Stimulated activated CD4-positive, alpha-beta T cell treated with anti-CD3 and anti-CD28 coated beads, Interleukin-1b, Interleukin-23, amount 100 ng/mL, for 1 hour (primary cell): ENCODE measurements at places on chromosomes 1 and 21.

DNA sequence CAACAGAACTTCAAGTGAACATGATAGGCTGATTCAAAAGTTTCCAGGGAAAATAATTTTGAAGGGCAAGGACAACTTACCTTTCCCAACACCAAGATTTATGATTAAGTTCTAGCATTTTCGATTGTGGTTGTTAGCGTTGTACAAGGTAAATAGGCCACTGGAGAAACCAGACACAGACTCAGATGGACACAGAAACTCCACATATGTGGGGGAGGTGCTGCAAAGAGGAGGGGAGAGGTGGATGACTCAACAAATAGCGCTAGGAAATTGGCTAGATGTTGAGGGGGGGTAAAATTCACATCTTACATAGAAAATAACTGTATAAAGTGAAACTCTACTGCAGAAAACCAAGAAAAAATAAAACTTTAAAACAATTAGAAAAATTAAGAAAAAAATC lies 564.4 kb downstream of the MATN1 start:
- no peak for DNase-seq

DNA sequence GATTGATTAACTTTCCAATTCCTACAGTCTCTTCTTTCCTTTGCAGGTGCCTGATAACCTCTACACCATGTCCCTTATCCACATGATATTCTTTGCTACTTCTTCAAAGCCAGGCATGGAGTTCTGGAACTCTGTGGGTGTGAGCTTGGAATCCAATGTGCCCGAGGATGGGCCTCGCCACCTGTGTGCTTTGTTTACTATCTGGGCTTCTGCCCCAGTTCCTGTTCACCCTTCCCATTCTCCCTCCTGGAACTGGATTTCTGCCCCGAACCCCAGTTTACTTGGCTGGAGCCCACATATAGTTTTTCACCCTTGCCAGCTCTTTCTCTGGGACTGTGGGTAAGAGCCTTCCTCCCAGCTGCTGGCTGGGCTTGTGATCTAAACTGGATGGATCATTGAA lies 75.2 kb upstream of the AK4 start:
- DNase-seq: no peak

GRCh38 chr1:53220171-53220961 lies at the start of gene CZIB:
Gene CZIB (minus strand): TSS chr1:53220634. CDS start chr1:53220575, 59 bp downstream.
- DNase-seq: peak; percentile 90

GRCh38 chr21:37682966-37683365 lies 233.3 kb downstream of the KCNJ6 start:
- DNase-seq: no peak

DNA sequence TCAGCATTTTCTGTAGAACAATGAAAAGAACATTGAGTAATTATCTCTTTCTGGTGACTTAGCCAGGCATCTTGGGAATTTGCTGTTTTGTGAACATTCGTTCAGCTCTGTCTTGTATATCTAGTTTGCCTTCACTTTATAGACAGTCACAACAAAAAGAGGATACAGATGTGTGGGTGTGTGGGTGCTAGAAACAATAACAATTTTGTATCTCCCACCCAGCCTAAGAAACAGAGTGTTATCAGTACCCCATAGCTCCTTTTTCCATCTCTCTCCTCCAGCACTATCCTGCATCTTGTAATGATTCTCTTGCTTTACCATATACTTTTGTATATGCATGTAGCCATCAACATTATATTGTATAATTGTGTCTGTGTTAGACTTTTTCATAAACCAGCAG lies 33.0 kb downstream of the AK4 start:
- no peak for DNase-seq

GRCh38 chr1:29157269-29157601 lies 24.5 kb downstream of the SRSF4 start:
- no peak for DNase-seq

DNA sequence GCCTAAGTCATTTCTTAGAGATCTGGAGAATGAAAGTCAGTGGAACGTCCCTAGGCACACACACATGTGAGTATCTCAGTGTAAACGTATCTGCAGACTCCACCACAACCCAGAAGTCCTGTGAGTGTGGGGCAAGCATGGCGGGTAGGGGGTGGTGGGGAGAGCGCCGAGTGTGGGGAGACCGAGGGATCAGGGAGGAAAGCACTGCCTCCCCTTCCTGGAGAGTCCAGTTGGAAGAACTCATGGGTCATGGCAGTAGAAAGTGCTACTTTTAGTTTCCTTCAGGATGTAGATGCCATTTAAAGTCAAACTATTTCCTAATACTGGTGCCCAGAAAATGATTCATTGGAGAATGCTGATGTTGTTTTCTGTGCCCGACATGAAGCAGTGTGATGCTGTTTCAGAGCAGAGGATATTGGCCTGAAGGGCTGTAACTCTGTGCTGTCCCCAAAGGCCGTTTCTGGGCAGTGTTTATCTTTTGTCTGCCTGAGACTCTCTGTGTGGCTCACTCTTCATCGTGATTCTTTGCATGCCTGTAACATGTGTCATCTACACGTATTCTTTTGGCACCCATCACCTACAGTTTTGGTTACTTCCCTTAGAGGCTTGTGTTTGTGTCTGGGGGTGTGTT lies 45.7 kb upstream of the TSPAN2 start:
- DNase-seq: no peak

DNA sequence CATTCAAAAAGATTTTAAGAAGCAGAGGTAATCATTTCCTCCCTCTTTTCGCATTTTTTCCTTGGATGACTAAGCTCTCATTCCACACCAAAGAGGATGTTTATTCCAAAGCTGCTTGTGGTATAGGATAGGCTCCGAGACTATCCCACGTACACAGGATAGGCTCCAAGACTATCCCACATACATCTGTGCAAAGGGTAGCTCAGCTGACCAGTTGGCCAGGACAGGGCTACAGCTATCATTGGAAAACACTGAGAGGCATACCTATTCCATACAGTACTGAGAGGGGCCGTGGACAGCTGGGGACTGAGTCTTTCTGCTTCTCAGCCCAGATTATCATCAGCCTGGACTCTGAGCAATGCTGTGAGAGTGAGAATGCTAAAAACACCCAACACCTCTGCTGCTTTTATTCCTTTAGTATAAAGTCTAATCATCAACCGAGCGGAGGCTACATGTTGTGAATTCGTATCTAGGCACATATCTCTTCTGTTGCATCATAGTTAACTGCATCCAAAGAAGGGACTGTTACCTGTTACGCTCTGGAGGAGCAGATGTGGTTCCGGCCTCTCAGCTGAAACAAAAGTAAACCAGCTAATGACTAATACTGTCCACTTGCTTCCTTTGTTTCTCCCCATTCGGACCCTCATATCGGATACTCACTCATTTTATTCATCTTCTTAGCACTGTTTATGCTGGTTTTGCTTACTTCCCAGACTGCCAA lies 141.0 kb downstream of the TNFSF18 start:
- no peak for DNase-seq

- no peak for DNase-seq
Measured at GRCh38 chr1:205430696-205431305, 8.9 kb upstream of the LEMD1 start.

DNA sequence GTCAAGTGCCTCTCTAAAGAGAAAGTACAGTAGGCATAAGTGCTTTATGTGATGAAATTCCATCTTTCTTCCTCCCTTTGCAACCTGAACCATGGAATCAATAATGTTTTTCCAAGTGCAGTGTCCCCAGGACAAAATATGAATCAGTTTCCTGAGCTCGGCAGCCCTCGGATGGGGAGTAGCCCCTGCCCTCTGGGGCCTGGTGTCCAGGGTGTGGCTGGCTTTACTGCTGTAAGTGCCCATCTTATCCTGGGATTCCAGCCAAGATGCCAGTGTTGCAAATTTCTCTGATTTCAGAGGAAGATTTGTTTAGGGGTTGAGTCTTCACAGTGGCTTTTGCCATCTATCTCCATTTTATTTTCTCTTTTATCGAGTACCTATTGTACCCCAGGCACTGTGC lies 40.5 kb upstream of the SRP9 start:
- DNase-seq: no peak

DNA sequence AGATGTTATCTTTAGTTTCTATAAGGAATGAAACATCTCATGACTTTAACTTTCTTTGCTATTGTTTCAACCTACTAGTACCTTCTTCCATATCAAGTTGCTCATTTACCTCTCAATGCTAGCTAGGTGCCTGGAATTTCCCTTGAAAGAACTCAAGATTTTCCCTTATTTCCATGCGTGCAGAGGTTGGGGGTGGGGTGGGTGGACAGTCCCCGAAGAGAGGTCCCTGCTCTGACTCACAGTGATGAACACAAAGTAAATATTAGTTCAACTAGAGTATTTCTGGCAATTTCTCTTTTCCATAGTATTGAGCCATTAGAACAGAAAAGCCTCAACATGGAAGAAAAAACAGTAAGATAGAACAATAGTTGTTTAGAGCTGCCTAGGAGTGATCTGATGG lies 239.0 kb upstream of the ZP4 start:
- no peak for DNase-seq

GRCh38 chr1:37474046-37474696 lies at the start of gene ZC3H12A:
Gene ZC3H12A (plus strand): TSS chr1:37474580. CDS start chr1:37475497, 917 bp downstream.
- peak; percentile 94 for DNase-seq

GRCh38 chr1:184072376-184072775 lies 20.8 kb downstream of the TSEN15 start:
- DNase-seq: no peak

GRCh38 chr1:110243146-110243545 lies 33.0 kb downstream of the KCNC4 start:
- no peak for DNase-seq

GRCh38 chr1:155976913-155977689 lies 1.2 kb downstream of the ARHGEF2 start:
- no peak for DNase-seq

GRCh38 chr1:154453161-154453560 lies 48.0 kb downstream of the IL6R start:
- DNase-seq: no peak

GRCh38 chr1:241323514-241324195 lies 33.4 kb downstream of the RGS7 start:
- no peak for DNase-seq

DNA sequence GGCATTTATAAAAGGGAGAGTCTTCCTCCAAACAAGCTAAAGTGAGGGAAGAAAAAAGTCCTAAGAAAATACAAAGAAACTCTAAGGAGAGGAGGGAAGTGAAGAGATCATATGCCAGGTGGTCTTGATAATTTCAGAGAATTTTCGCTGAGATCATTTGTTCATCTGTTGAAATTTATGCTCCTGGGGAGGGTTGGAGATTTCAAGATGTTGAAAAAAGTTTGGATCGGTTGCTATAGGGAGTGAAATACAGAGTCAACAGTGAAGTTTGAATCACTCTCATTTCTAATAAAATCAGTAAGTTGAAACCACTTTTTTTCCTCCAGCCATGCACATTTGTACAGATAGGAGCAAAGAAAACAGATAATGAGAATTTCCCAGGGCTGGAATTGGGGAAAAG lies 299.1 kb upstream of the ADAMTS5 start:
- DNase-seq: no peak

GRCh38 chr1:111234258-111234657 lies 6.7 kb downstream of the CHI3L2 start:
- no peak for DNase-seq

DNA sequence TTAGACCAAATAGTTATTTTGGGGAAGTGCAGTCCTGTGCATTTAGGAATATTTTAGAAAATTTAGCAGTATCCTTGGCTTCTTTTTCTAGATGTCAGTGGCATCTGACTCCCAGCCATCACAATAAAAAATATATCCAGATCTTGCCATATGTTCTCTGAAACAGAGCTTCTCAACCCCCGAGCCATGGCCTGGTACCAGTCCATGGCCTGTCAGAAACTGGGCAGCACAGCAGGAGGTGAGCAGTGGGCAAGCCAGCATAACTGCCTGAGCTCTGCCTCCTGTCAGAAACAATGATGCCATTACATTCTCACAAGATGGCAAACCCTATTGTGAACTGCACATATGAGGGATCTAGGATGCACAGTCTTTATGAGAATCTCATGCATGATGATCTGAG lies 480.0 kb downstream of the LRRIQ3 start:
- DNase-seq: no peak

DNA sequence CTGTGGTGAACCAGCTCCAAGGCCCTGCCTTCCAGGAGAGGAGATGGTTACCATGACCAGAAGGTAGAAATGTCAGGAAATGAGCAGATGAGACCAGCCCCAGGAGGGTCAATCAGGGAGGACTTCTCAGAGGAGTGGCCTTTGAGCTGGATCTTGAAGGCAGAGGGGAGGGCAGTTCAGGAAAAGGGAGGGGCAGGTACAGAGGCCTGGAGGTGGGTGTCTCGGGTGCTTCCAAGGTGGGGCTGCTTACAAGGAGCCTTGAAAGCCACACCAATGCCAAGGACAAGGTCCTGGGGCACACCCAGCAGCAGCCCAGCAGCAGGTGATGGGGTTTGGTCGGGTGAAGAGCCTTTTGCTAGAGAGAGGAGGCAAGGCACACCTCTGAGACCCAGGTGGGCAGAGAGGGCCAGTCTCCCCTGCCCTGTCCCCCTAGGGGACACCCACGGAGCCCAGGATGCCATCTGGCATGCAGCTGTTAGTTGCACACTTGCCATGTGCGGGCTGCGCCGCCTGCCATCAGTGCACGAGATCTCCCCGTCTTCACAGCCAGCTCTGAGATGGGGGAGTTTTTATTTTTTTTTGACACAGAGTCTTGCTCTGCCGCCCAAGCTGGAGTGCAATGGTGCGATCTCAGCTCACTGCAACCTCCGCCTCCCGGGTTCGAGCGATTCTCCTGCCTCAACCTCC lies 18.5 kb downstream of the SLC66A1 start:
- no peak for DNase-seq

- no peak for DNase-seq
Measured at GRCh38 chr1:3261007-3261968, 192.3 kb downstream of the PRDM16 start.

- no peak for DNase-seq
Measured at GRCh38 chr1:105027838-105028471, 1278.3 kb downstream of the AMY1C start.

DNA sequence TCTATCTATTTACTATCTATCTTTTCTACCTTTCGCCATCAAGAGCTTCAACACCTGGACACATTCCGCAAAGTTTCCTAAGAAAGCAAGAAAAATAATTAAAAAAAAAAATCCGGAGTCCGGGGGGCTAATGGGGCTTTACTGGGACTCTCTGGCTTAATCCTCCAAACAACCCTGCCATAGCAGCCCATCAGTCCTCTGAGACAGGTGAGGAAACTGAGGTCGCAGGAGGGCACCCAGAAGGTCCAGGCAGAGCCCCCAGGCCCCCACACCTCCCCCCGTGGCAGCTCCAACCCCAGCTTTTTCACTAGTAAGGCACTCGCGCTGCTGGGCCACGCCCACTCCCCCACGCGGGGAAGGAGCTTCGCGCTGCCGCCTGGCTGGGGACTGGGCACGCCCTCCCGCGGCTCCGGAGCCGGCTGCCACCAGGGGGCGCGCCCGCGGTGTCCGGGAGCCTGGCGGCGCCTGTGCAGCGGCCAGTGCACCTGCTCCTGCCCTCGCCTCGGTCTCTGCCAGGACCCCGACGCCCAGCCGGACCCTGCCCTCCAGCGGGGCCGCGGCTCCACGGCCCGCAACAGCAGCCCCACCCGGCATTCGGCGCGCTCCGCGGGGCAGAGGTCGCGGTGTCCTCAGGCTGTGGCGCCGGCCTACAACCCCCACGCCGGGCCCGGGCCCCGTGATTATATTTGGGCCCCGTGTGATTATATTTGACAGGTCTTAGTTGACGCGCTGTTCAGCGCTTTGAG lies 54.1 kb upstream of the SAMD11 start:
- peak; percentile 71 for DNase-seq
